ENCODE measurements at places on chromosomes 2 and 18.

- DNase-seq = no peak
Observed at GRCh38 chr18:49547701-49548100, 14.2 kb upstream of the LIPG start.

- no peak for DNase-seq
Observed at GRCh38 chr2:127566576-127566975, 31.1 kb downstream of the MYO7B start.

DNA sequence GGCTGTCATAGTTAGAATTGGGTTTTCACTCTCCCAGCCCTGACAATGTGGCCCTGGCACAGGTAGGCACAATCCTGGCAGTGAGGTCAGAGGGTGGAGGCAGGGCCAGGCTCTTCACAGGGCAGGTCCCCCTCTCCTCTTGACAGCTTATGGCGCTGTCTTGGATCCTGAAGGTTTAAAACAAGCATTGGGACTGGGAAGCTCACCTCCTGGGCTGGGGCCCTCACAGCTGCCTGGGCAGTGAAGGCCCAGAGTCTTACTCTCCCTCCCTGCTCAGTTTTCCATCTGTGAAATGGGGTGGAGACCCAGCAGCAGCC, 23.3 kb downstream of the LBH start:
- no peak for DNase-seq

DNA sequence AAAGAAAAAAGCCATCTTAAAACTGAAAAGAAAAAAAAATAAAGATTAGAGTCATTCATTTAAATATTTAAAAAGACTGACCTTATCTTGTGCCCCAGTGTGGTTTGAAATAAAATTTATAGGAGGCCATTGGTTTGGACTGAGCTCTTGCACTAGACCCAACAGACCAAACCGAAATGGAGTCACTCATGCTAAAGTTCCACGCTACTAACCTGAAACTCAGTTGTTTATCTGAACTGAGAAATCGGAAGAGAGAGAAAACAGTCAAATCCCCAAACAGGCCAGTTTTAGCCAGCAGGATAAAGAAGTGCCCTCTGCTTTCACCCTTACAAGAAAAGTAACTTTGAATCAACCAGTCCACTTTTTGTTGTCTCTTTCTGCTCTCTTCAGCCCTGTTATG, 18.2 kb downstream of the RBM43 start:
- no peak for DNase-seq

All from NCI-H1048 (cell line).